ENCODE measurements at places on chromosomes 12 and 14.

GRCh38 chr12:94426049-94426448, 33.6 kb downstream of the CEP83 start:
- no peak for DNase-seq

DNA sequence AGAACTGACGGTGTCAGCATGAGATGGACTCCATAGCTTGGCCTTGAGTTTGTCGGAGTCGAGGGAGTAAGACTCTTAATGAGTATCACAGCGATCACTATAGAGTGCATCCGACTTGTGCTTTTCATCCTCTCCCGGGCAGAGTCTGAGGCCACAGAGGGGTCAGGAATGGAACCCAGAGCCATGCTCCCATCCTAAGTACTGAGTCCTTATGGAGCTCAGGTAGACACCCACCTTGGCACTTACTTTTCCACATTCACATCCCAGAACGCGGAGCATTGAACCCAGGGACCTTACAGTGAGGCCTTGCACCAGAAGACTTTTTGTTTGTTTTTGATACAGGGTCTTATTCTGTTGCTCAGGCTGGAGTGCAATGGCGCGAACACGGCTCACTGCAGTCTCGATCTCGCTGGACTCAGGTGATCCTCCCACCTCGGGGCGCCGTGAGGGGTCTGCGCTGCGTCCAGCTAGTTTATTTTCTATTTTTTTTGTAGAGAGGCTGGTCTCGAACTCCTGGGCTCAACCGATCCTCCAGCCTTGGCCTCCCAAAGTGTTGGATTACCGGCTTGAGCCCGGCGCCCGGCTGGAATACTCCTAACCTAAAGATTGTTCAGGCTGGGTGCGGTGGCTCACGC, 719 bp upstream of the SRSF9 start:
- no peak for DNase-seq

GRCh38 chr14:88079624-88080023, 74.7 kb downstream of the GPR65 start:
- no peak for DNase-seq

GRCh38 chr14:101246894-101247841, 314.1 kb upstream of the DIO3 start:
- no peak for DNase-seq

DNA sequence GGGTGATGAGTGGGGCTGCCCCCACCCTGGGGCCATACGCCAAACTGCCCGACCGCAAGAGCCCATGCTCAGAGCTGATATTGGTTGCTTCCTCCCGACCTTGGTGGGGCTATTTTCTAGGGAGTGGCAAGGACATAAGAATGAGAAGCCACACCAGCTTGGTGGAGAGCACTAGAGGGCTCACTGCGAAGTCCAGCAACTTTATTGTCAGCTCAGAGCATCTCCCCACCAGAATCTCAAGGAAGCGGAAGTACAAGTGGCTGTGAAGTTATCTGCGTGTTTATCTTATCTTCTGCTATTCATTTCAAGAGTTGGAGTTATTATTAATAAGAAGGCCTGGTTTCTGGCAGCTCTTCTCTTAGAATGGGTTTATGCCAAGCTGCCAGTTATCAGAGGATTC, 4.9 kb upstream of the PLXNC1 start:
- no peak for DNase-seq

GRCh38 chr12:76713130-76713529, 50.8 kb upstream of the ZDHHC17 start:
- no peak for DNase-seq

GRCh38 chr12:115752913-115753726, 524.4 kb downstream of the MED13L start:
- peak; percentile 50 for DNase-seq

GRCh38 chr14:104344818-104345620, 206.6 kb downstream of the KIF26A start:
- no peak for DNase-seq

GRCh38 chr12:31362115-31362758, 36.3 kb upstream of the SINHCAF start:
- no peak for DNase-seq

DNA sequence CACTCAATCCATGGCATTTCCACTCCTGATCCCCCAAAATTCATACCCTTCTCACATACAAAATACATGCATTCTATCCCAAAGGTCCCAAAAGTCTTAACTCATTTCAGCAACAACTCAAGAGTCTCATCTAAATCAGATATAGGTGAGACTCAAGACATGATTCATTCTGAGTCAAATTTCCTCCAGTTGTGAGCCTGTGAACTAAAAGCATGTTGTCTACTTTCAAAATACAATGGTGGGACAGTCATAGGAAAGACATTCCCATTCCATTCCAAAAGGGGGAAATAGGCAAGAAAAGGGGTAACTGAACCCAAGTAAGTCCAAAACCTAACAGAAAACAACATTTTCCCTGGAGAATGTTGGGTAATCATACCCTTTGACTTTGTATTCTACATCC, 103.3 kb downstream of the C12orf75 start:
- DNase-seq: no peak

DNA sequence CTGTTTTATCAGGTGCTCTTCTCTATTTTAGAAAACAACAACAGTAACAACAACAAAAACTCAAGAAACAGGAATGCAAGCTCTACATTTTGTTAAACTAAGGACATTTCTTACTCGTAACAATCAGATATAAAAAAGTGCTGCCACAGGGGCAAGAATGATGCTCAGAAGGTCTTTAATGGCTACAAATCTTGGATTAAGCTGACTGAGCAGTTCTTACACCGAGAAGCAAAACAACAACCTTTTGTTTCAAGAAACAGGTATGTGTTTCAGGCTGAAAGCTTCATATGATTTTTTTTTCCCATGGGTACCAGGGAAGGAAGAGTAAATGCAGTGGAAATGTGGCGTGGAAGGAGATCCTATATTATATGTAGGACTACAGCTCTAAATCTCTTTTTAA, 786.8 kb upstream of the FBXO33 start:
- DNase-seq: no peak

GRCh38 chr14:44204061-44204835, 302.8 kb downstream of the FSCB start:
- no peak for DNase-seq

DNA sequence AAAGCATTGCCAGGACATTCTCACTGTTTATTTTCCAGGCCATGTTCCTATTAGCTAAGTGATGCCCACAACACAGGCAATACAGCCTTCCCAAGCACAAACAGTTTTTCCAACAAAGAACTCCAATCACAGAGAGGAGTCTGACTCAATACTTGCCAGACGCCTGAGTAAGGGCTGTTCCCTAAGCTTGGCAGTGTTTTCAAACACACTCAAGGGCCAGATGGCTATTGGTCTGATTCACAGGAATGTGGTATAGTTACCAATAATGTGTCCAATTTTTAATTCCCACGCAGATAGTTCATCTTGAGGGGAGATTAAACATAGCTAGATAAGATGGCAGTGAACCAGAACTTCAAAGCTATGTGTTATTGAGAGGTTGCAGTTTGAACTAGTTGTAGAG, 381.0 kb downstream of the SNAPC1 start:
- DNase-seq: no peak

- DNase-seq: no peak
These were observed 63.9 kb upstream of the VASH1 start for GRCh38 chr14:76697246-76697905.

GRCh38 chr12:114343585-114344302, 62.2 kb downstream of the TBX5 start:
- no peak for DNase-seq

DNA sequence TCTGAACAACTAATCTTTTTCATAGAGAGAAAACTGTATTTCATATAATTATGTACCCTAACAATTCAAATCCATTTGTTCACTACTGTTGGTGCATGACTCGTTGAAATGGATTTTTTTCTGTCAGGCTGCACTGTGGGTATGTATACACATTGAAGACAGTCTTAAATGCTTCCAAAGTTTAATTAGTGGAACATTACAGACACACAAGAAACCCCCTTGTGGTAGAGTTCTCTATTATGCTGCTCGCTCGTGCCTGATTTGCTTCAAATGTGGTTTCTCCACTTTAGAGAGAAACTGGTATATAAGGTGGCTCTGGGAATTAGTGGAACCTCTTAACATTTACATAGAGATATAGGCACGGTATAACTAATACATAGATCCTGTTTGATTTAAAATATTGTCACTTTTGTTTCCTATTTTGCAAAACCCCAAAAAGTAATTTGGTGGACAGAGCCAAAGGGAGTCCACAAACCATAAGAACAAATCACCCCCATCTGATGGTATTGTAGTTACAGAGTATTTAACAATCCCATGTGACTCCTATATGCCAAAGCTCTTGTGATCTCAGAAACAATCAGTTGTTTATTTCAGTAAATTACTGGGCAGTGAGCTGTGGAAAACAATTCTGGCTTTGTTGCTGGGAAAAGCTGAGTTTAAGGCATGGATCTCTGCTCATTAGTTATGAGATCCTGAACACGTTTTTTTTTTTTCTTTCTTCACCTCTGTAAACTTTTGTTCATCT, 159.5 kb downstream of the BRMS1L start:
- no peak for DNase-seq

DNA sequence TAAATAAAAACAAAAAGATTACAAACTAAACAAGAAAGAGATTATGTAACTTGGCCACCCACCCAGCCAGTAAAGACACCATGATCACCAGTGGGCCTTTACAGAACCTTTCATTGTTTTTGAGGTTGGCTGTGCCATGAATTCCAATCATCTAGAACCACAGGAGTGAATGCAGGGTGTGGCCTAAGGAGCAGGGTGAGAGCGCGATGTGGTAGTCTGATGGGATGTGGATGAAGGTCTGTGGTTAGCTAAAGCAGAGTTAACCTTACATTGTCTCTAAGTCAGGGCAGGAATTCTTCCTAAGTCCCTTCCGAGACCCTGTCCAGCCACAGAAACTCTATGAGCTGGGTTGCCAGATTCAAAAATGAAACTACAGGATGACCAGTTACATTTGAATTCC, 54.0 kb upstream of the CDKN3 start:
- no peak for DNase-seq

DNA sequence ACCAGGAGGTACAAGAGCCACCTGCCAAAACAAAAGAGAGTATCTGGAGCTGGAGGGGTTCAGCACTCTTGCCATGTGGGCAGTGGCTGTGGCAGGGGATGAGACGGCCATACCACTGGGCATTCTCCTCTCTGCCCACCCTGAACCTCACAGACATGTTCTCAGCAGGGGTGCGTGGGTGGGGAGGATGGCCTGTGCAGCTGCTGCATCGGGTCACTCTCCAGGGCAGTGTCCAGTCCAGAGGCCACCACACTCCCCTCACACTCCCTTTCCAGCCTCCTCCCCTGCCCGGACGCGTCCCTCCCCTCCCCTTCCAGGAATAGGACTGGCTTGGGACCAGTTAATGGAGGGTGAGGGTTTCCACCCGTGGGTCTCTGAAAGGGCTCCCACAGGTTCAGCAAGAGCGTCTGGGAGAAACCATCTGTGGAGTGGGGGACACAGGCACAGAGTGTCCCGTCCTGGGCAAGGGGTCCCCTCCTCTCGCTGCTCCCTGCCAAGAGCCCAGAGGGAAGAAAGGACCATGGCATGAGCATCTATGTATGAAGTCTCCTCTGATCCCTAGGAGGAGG, 501 bp downstream of the C1R start:
- peak; percentile 68 for DNase-seq

DNA sequence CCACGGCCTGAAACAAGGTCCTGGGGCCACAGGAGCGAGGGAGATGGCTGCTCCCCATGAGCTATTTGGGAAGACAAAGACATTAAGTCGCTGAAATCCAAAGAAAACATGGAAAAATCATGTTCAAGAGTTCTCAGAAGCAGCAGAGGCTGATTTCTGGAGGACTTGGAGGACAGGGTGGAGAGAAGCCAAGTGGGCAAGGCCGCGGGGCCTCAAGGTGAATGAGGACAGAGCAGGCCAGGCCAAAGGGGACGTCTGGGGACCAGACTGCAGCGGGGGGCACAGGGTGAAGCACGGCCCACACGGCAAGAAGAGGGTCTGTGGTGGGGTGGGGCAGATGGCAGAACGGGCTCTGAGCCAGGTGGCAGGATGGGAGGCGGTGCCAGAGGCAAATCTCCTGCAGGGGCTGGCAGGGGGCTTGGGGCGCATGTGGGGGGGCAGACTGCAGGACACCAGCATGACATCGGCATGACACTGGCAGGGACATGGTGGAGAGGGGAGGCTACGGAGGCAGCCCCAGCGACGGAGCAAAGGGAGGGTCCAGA, 48.9 kb downstream of the RNF34 start:
- no peak for DNase-seq

DNA sequence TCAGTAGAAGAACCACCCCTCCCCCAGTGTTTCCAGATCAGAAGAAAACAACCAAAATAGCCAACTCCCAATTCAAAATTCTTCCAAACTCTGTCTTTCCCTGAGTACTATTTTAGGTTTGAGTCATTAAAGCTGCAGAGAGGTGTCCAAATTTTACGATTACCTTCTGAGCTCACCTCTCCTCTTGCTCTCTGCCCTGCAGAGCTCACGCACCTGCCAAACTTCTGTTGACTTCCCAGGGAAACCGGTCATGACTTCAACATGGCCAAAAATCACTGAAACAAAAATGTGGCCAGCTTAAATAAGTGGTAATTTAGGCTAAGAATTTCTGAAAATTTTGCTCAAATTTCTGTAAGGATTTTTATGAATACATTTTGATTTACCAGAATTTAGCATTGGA, 70.9 kb upstream of the OTX2 start:
- no peak for DNase-seq

DNA sequence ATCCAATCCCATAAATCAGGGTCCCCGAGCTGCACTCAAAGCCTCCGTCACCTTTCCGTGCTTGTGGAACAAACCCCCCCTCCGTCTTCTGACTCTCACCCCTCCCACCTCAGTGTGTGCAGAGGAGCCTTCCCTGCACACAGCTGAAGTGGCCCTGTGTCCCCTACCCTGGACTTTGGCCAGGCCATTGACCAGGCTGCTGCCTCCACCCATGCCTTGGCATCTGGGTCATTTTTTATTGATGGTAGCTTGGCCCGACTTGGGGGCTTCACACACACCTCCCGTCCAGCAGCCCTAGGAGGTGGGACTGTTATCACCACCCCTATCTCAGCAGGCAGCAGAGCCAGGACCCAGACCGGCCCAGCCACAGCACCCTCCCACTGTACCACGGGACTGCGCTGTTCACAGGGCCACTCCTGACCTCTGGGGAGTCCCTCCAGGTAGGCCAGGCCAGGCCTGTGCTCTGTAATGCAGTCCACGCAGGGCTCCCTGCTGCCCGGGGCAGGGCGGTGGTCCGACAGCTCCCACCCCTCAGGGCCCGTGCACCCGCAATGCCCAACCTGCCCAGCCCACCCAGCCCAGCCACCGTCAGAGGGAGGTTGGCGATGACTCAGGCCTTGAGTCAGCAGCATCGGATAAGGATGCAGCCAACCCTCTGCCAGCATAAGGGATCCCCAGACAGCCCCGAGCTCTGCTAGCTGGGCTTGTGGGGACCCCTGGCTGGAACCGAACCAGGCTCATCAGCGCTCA, 9.2 kb upstream of the INF2 start:
- DNase-seq: no peak

- no peak for DNase-seq
These were observed 33.5 kb downstream of the NIN start for GRCh38 chr14:50797250-50798047.

- no peak for DNase-seq
These were observed 3.3 kb upstream of the NTF3 start for GRCh38 chr12:5428332-5429221.

Data from ovary (tissue), 10 donors.